ENCODE measurements at places on chromosomes 13 and 19. TPM values are rescaled to one million over a fixed set of nuclear protein-coding genes. Genes with fewer than 3 reads are reported as not detected.

CCNA1 gene
- 3.8 TPM for total RNA-seq

ZNF93 gene
- total RNA-seq: 10.8 TPM

PNMA8C gene
- total RNA-seq: not detected

ADAT3 gene
- total RNA-seq: 9.3 TPM

ZNRF4 gene
- not detected for total RNA-seq

ATP13A1 gene
- 114 TPM for total RNA-seq

DNA sequence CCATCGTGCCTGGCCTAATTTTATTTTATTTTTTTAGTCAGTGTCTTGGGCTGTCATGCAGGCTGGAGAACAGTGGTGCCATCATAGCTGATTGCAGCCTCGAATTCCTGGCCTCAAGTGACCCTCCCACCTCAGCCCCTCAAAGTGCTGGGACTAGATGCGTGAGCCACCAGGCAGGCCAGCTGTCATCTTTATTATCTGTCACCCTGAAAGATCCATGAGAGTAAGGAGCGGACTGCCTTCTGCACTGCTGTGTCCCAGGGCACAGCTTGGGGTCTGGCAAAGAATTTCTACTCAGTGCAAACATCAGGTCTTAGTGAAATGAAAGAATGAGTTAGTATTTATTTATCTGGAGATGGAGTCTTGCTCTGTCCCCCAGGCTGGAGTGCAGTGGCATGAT lies 9.5 kb upstream of the TLE5 start:
- H3K4me1 ChIP-seq: peaks cover 3% of the 10 kb centered on the region
- H3K27me3 ChIP-seq: no peaks in the 10 kb centered on the region
- no peaks in the 10 kb centered on the region for H3K36me3 ChIP-seq
- DNase-seq: no peak

GRCh38 chr19:16698914-16699313 lies 20.7 kb upstream of the NWD1 start:
- no peaks in the 10 kb centered on the region for H3K27me3 ChIP-seq
- H3K4me1 ChIP-seq: no peaks in the 10 kb centered on the region

DNA sequence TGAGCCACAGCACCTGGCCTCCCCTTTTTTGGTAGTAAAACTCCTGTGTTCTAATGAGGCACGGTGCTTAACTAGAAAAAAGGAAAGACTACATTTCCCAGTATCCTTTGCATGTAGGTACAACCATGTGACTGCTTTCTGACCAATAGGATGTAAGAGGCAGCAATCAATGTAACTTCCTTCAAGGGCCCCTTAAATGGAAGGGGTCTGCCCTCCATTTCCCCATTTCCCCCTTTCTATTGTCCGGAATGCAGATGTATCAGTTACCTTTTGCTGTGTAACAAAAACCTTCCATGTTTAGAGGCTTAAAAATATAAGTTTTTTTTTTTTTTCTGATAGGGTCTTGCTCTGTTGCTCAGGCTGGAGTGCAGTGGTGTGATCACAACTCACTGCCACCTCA lies 2.2 kb downstream of the GPR32 start:
- H3K4me3 ChIP-seq: no peak overlapping the region
- H3K36me3 ChIP-seq: no peaks in the 10 kb centered on the region
- peaks cover 8% of the 10 kb centered on the region for H3K27me3 ChIP-seq
- no peaks in the 10 kb centered on the region for H3K4me1 ChIP-seq
- no peak overlapping the region for H3K27ac ChIP-seq
- no peak for DNase-seq

DNA sequence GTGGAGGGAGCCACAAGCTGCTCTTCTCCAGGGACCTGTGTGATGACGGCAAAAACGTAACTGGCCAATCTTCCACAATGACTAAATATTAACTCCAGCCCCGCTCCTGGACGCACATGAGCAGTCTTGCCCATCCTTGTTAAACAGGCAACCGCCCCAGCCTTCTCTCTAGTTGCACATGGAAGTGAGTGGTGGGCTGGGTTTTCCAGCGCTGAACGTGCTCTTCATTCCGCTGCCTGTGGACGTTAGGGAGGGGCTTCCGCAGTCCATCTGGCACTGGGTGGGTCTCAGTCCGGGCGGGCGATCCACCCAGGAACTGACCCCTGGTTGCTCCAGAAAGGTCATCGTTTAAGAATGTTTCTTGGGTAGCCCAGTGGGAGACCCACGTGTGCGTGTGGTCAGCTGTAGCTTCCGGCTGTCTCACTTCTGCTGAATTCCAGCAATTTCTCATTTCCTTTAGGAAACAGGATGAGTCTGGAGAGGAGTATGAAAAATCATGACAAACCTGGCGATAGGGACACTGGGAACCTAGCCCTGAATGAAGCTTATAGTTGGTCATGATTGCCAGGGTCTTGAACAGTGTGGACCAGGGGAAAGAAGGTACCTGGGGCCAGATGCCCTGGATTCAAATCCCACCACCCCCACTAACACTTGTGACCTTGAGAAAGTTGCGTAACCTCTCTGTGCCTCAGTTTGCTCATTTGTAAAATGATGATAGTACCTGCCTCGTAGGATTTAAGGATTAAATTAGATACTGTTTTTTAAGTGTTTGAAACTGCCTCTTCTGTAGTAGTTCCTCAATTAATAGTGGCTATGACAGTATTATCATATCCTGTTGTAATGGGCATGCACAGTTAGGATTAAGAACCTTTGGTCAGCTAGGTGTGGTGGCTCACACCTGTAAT lies 92.6 kb downstream of the SIPA1L3 start:
- H3K36me3 ChIP-seq: no peaks in the 10 kb centered on the region
- no peak overlapping the region for H3K27ac ChIP-seq
- H3K4me1 ChIP-seq: no peaks in the 10 kb centered on the region
- no peak overlapping the region for H3K4me3 ChIP-seq
- no peak for DNase-seq
- H3K27me3 ChIP-seq: no peaks in the 10 kb centered on the region

DNA sequence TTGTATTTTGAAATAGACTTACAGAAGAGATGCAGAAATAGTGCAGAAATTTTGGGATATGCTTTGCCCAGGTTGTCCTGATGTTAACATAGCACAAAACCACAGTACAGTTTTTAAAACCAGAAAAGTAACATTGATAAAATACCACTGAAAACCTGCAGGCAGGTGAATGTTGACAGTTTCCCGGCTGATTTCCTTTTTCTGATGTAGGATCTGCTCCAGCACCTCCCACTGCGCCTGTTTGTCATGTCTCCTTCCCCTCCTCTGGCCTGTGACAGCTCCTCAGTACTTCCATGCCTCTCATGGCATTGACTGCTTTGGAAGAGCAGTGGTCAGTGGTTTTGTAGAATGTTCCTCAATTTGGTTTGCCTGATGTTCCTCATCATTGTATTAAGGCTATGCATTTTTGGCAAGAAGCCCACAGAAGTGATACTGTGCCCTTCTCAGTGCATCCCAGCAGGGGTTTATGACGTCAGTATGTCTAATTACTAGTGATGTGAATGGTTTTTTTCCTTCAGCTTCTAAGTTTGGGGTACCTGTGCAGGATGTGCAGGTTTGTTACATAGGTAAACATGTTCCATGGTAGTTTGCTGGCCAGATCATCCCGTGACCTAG lies 31.0 kb downstream of the TDRD12 start:
- no peak for DNase-seq
- no peak overlapping the region for H3K4me3 ChIP-seq
- H3K27ac ChIP-seq: no peak overlapping the region

DNA sequence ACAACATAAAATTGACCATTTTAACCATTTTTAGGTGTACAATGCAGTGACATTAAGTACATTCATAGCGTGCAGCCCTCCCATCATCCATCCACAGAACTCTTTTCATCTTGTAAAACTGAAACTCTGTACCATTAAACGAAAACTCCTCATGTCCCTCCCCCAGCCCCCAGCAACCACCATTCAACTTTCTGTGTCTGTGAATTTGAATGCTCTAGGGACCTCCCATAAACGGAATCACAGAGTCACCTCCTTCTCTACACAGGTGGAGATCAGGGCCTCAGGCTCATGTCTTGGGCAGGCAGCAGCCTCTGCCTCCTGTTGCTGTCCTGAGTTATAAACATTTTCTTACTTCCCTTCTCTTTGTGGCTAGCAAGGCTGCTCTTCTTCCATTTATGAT lies 7.3 kb upstream of the CCNE1 start:
- H3K27me3 ChIP-seq: no peaks in the 10 kb centered on the region
- H3K4me1 ChIP-seq: peaks cover 12% of the 10 kb centered on the region
- H3K36me3 ChIP-seq: no peaks in the 10 kb centered on the region
- H3K27ac ChIP-seq: peak overlapping the region; percentile 33

- H3K36me3 ChIP-seq: no peaks in the 10 kb centered on the region
- DNase-seq: no peak
- no peaks in the 10 kb centered on the region for H3K4me1 ChIP-seq
Measured at GRCh38 chr19:4568886-4569285, 9.4 kb upstream of the SEMA6B start.

DNA sequence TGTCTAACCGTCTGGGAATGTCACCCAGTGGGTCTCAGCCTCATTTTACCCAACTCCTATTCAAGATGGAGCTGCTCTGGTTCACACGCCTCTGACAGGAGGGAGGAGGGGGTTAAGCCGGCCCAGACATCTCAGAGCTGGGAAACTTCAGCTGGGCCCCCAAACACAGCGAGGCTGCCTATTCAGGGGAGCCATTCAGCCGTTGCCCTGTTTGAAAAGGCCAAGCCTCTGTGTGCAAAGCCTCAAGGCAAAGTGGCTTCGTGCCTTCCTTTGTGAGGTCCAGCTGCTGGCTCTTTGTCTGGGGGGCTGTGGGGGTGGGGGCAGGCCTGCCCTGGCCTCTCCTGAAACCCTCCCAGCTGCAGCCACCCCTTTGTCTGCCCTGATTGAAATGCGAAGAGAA lies 147.4 kb downstream of the PTPRS start:
- H3K4me1 ChIP-seq: no peaks in the 10 kb centered on the region
- H3K36me3 ChIP-seq: no peaks in the 10 kb centered on the region
- DNase-seq: no peak

DNA sequence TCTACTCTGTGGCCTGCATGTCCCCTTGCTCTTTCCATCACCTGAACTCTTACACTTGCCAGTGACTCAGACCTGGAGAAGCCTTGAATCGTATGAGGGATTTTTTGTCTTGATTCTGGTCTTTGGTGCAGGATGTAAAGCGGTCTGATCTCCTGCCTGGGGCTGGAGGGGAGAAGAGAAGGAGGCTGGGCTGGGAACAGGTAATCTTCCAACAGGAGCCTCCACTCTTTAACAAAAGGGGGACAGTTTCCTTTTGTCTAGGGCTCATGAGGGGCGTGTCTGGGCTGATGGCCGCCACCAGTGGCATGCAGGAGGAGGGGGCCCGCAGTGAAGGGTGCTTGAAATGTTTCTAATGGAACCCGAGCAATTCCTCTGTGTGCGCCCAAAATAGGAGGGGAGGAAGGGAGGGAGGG lies 24.7 kb downstream of the NFIX start:
- H3K27ac ChIP-seq: no peak overlapping the region
- H3K4me3 ChIP-seq: no peak overlapping the region
- no peaks in the 10 kb centered on the region for H3K36me3 ChIP-seq
- H3K4me1 ChIP-seq: peaks cover 14% of the 10 kb centered on the region

GRCh38 chr13:24172071-24172470 lies 11.6 kb downstream of the SPATA13 start:
- H3K27me3 ChIP-seq: peaks cover 12% of the 10 kb centered on the region
- H3K27ac ChIP-seq: no peak overlapping the region
- no peak for DNase-seq
- peaks cover 27% of the 10 kb centered on the region for H3K4me1 ChIP-seq
- no peak overlapping the region for H3K4me3 ChIP-seq

GRCh38 chr13:24502533-24503378 lies 9.8 kb downstream of the PARP4 start:
- peaks cover 48% of the 10 kb centered on the region for H3K36me3 ChIP-seq
- H3K27me3 ChIP-seq: no peaks in the 10 kb centered on the region
- no peak for DNase-seq
- H3K27ac ChIP-seq: peak overlapping the region; percentile 33

GRCh38 chr19:34104096-34104495 lies 68.2 kb upstream of the LSM14A start:
- no peaks in the 10 kb centered on the region for H3K4me1 ChIP-seq
- no peak overlapping the region for H3K27ac ChIP-seq
- no peaks in the 10 kb centered on the region for H3K36me3 ChIP-seq
- peaks cover 25% of the 10 kb centered on the region for H3K27me3 ChIP-seq
- H3K4me3 ChIP-seq: no peak overlapping the region

DNA sequence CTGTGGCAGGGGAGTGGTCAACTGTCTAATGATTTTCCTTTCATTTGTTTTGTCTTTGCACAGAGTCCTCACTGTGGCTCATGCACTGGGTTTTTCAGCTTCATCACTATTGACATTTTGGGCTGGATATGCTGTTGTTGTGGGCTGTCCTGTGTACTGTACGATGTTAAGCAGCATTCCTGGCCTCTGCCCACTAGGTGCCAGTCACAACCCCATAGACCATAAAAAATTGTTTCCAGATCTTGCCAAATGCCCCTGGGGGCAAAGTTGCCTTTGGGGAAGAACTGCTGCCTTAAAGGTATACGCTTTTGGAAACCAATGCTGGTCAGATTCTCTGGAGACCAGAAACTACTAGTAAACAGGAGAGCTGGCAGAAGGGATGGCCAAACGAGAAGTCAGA lies 310.4 kb downstream of the SPRY2 start:
- H3K36me3 ChIP-seq: no peaks in the 10 kb centered on the region
- H3K4me3 ChIP-seq: no peak overlapping the region
- no peak for DNase-seq
- no peak overlapping the region for H3K27ac ChIP-seq

DNA sequence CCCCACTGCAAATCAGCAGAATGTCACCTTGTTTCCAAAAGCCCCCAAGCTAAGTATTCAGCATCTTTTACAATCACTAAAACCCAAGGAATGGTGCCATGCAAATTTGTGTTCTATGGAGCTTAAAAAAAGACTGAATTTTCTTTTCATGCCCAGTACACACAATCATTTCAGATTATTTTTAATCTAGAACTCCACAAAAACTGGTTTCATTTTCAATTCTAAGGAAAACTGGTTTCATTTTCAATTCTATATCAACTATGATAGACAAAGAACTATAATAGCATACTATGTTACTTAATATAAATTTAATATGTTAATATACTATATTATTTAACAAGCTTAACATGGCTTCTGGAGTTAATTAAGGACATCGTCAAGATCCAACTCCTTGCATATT lies 88.4 kb upstream of the DOCK9 start:
- no peaks in the 10 kb centered on the region for H3K27me3 ChIP-seq
- peak overlapping the region; percentile 83 for H3K27ac ChIP-seq
- H3K4me1 ChIP-seq: peaks cover 42% of the 10 kb centered on the region
- H3K36me3 ChIP-seq: peaks cover 42% of the 10 kb centered on the region
- H3K4me3 ChIP-seq: peak overlapping the region; percentile 52
- DNase-seq: no peak

GRCh38 chr13:73935991-73936390 lies 198.2 kb downstream of the KLF12 start:
- H3K4me3 ChIP-seq: no peak overlapping the region
- no peak overlapping the region for H3K27ac ChIP-seq
- no peak for DNase-seq
- H3K36me3 ChIP-seq: peaks cover 6% of the 10 kb centered on the region
- peaks cover 33% of the 10 kb centered on the region for H3K4me1 ChIP-seq
- H3K27me3 ChIP-seq: no peaks in the 10 kb centered on the region
